ENCODE measurements at places on chromosomes 3 and 15. TPM values are rescaled to one million over a fixed set of nuclear protein-coding genes. Genes with fewer than 3 reads are reported as not detected.

The OR5K2 gene
- not detected for total RNA-seq

The NUP210 gene
- total RNA-seq: 19.8 TPM

The CILP gene
- total RNA-seq: 1.1 TPM

The DZIP1L gene
- total RNA-seq: 8.1 TPM

The MOBP gene
- not detected for total RNA-seq

- DNase-seq: no peak
Observed at GRCh38 chr3:59540241-59540640, 490.4 kb upstream of the CFAP20DC start.

- no peak for DNase-seq
Observed at GRCh38 chr3:116630494-116630893, 79.1 kb upstream of the TUSC7 start.

GRCh38 chr3:150179330-150179729 is 208.6 kb upstream of the PFN2 start:
- no peak for DNase-seq

GRCh38 chr15:27254055-27254454 is 283.1 kb downstream of the GABRG3 start:
- no peak for DNase-seq

DNA sequence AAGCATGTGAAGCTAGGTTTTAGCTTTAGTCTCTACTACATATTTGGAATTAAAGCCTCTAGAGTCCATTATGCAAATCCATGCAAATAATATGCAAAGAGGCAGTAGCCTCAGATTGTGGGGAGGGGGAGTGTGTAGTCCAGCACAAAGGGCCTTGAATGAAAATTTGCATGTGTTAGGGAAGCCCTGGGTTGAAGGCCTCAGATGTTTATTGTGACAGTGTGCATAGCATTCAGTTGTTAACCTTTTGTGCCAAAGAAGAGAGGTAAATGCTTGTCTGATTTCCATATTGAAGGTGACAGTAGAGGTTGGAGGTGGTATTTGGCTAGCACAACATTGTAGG is 24.5 kb upstream of the BFSP2 start:
- no peak for DNase-seq
